T-helper 17 cell (primary cell): ENCODE measurements at places on chromosomes 5 and 9. TPM values are rescaled to one million over a fixed set of nuclear protein-coding genes. Genes with fewer than 3 reads are reported as not detected.

FAM151B gene
- total RNA-seq = not detected

SOHLH1 gene
- not detected for total RNA-seq

SMIM23 gene
- total RNA-seq = not detected

NR6A1 gene
- total RNA-seq = 0.22 TPM

NUDT12 gene
- 0.57 TPM for total RNA-seq

STPG3 gene
- total RNA-seq = not detected

FSTL4 gene
- total RNA-seq = 0.26 TPM

ZNG1A gene
- total RNA-seq = 23.1 TPM

TAF11L10 gene
- total RNA-seq = not detected

PTGS1 gene
- 123 TPM for total RNA-seq

STKLD1 gene
- total RNA-seq = 0.81 TPM

KIAA0825 gene
- 3.0 TPM for total RNA-seq

TIFAB gene
- total RNA-seq = not detected

SMIM3 gene
- total RNA-seq = 3.9 TPM

PCAT7 gene
- not detected for total RNA-seq

ZFP62 gene
- 23.5 TPM for total RNA-seq

GABRA6 gene
- not detected for total RNA-seq

CEP72 gene
- total RNA-seq = 8.5 TPM

ECM2 gene
- total RNA-seq = not detected

ZFP2 gene
- 0.52 TPM for total RNA-seq

LCP2 gene
- 333 TPM for total RNA-seq

QRFP gene
- not detected for total RNA-seq

F2RL1 gene
- total RNA-seq = 1.1 TPM

ACTBL2 gene
- not detected for total RNA-seq

RNF183 gene
- total RNA-seq = not detected

DOK3 gene
- 8.0 TPM for total RNA-seq

LRRC19 gene
- not detected for total RNA-seq

IGIP gene
- total RNA-seq = 3.2 TPM

ANKRD31 gene
- 0.37 TPM for total RNA-seq

COL27A1 gene
- total RNA-seq = 1.3 TPM

CDC25C gene
- not detected for total RNA-seq

PRLR gene
- total RNA-seq = not detected

SEMA4D gene
- total RNA-seq = 312 TPM

DMRT3 gene
- total RNA-seq = not detected

RETREG1 gene
- total RNA-seq = 30.2 TPM

CYSRT1 gene
- 0.52 TPM for total RNA-seq

SLC6A19 gene
- total RNA-seq = not detected

PCDHGA6 gene
- total RNA-seq = 0.10 TPM

CER1 gene
- total RNA-seq = not detected

CARD9 gene
- total RNA-seq = 1.9 TPM
